ENCODE measurements at places on chromosomes 13 and 19.
A peak's percentile ranks its signal among the peaks of the same experiment; 100 is the strongest.

DNA sequence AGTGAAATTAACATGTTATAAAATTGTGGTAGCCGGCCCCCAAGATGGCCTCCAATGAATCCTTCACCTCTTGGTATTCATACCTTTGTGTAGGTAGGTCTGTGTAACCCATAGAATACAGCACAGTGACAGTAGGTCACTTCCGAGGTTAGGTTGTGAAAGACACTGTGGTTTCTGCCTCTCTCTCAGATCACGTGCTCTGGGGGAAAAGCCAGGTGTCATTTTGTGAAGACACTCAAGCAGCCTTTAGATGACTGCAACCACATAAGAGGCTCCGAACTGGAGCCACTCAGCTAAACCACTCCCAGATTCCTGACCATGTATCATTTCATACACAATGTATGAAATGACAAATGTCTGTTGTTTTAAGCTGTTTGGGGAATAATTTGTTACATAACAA, 9.8 kb upstream of the USPL1 start:
- DNase-seq: no peak

- DNase-seq: no peak
Observed at GRCh38 chr19:3024870-3025548, 4.1 kb downstream of the TLE2 start.

- DNase-seq: no peak
Observed at GRCh38 chr19:44806291-44806690, 2.6 kb upstream of the BCAM start.

- DNase-seq: no peak
Observed at GRCh38 chr13:34675626-34676025, 266.4 kb upstream of the NBEA start.

GRCh38 chr13:89869312-89869711, 1478.2 kb upstream of the MIR17HG start:
- no peak for DNase-seq

GRCh38 chr13:111227405-111227804, 93.0 kb upstream of the TEX29 start:
- DNase-seq: no peak

- DNase-seq: no peak
Observed at GRCh38 chr13:89061821-89062220, 1390.7 kb downstream of the SLITRK5 start.

DNA sequence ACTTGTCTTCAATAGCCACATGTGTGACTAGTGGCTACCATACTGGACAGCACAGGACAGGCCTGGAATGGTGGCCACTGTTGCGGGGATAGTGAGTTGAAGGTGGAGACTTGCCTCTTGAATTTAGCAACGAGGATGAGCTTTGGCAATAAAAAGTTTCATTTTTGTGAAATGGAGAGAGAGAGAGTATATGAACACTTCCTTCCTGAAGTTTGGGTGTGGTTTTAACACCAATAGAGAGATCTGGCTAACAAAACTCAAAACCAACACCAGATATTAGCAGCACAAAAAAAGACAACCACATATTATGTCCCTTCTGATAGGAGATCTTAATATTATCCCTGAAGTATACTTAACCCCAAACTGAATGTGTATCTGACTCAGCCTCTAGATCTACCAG, 6.3 kb upstream of the LRFN3 start:
- DNase-seq: peak; percentile 77

DNA sequence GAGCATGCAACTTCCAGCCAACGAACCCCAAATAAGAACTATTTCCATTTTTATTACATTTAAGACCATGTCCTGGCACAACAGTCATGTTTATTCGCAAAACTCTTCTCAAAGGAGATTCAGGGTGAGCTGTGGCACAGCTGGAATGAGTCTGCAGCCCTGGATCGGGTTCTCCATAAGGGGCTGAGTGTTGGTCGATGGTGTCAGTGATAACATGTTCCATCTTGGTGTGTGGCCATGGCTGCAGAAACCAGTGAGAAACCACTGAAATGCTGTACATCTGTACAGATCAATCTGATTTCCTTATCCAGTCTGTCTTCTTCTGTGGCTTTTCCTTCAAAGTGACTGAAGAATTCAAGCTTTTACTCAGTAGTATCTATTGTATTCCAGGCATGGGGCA, 15.2 kb downstream of the FAM124A start:
- no peak for DNase-seq

- no peak for DNase-seq
Observed at GRCh38 chr13:47017476-47017875, 120.6 kb upstream of the HTR2A start.

DNA sequence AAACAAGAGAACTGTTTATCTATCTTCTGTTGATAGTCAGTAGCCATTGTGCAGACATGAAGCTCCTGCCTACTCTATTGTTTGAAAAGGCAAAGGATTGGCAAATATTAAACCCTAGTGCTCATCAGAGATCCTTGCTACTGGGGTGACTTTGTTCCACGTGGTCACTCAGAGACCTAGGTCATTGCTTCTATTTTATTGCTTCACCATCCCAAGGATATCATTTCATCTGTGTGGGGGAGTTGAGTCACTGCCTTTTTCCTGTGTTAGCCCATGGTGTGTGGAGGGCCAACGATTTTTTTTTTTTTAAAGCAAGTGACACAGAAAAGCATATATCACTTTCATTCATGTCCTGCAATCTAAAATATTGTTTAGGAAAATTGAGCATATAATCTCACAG, 254.1 kb upstream of the RXFP2 start:
- DNase-seq: no peak

DNA sequence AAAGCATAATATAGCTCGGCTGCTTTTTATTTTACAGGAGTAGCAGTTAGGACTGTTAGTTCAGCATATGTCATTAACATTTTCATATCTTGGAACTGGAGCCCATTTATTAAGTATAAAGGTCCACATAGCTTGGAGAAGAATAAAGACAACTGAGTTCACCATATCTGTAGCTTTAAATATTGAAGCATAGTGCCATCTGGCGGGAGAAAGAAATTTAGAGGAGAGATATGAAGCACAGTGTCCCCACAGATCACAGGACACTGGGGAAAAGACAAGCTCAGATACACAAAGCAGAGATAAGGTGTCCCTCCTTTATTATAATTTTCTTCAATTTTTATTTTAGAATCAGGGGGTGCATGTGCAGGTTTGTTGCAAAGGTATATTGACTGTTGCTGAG, 104.7 kb upstream of the FREM2 start:
- peak; percentile 1 for DNase-seq

DNA sequence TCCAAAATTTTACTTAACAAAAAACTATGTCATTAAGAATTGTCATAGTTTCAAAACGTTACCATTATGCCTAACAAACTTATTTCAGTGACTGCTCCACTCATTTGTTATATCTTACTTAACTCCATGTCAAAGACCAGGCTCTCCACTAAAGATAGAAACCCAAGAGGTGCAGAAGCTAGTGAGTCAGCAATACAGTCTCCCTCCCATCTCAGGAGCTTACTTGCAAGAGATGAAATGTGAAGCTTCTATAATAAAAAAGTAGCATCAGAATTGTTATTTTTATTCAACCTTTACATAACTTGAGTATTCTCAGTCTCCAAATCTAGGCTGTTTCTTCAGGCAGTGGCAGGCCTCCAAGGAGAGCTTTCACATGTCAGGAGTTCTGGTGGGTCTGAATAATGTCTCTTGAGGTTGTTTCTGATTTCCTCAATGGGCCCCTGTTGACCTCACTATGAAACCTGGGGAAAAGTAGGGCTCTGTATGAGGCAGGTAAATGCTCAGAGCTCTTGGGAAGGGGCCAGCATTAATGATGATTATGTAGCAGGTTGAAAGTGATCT, 242.0 kb downstream of the NDFIP2 start:
- no peak for DNase-seq

GRCh38 chr19:40908976-40909375, 26.9 kb upstream of the CYP2A7 start:
- DNase-seq: peak; percentile 54

GRCh38 chr19:49594993-49595818, 4.2 kb downstream of the PRR12 start:
- DNase-seq: no peak

GRCh38 chr13:45411631-45412030, 6.5 kb downstream of the SLC25A30 start:
- no peak for DNase-seq

- DNase-seq: no peak
Observed at GRCh38 chr13:23434491-23434890, 989 bp upstream of the SACS start.

DNA sequence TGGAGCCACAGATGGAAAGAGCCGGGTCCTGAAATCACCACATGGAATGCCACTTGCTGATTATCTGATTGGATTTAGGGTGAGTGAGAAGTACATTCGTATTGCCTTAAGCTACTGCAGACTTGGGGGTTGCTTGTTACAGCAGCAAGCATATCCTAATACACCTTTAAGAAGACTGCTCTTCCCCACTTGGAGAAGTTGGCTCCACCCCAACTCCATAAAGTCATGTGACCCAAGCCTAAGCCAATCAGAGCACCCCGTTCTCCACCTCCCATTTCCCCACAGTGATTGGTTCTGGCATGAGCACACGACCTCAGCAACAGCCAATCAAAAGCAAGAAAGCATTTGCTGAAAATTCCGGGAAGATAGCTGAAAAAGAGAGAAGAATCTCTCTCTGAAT, 23.1 kb downstream of the CACNA1A start:
- DNase-seq: no peak

GRCh38 chr13:43475140-43475539, 311.6 kb downstream of the ENOX1 start:
- DNase-seq: no peak

DNA sequence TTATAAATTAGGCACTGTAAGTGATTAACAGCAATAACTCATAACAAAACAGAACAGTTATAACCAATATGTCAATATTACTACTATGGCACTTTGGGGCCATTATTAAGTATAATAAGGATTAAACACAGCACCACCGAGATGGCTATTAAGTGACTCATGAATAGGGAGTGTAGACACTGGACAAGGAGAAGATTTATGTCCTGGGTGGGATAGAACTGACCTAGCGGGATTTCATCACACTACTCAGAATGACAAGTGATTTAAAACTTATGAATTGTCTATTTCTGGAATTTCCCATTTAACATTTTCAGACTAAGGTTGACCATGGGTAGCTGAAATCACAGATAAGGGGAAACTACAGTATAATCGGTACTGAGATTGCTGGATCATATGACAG, 79.0 kb upstream of the SLC7A1 start:
- peak; percentile 11 for DNase-seq

DNA sequence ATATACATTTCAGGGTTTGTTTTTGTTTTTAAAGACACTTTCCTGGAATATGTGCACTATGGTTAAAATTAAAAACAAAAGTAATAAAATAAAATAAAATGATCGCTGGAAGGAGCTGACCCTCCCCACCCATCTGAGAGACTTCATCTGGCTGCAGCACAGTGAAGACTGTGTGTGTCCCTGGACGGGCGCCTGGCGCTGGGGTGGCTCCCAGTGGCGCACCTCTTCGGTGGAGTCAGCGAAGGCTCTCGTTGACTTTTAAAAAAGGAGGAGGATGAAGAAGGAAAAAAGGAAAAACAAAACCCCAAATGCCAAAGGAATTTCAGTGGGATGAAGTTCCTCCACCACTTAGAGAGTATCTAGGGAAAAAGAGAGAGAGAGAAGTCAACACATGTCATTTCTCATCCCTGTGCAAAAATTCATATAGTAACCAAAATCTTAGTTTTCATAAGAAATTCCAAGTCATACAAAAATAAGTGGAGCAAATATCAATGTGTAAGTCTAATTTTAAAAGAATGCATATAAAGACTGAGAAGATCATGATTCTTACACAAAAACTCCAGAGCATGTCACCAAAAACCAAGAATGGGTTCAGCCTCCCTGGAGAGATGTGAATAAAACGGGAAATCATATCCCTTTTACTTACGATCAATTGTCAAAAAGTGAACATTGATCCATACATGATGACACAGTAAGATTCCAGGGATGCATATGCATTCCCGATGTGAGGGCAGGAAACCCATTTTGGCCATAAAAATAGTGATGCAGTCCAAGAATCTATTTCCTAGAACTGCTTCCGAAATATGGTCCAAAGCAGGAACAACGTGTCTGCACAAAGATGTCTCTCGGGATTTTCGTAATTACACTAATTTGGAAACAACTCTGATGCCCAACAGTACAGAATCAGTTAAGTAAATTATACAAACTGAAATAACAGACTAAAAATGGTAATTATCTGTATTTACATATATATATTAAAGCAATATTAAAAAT, 123.8 kb downstream of the STK24 start:
- DNase-seq: no peak

DNA sequence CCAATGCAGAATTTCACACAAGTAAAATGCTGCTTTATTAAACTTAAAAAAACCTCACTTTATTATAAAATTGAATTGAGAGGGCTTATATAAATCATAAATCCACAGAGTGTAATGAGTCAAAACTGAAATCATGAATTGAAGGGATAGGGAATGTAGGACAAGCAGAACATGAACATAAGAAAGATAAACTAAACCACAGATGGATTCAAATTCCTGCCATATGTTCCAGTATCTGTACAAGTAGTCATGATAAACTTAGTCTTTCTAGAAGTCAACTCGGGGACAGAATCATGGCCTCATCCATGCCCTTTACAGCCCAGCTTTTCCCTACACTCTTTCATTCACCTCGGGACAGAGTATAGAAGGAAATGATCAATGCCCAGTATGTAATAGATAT, 16.6 kb downstream of the LMO7 start:
- no peak for DNase-seq

GRCh38 chr19:45468803-45469131, 971 bp downstream of the FOSB start:
- no peak for DNase-seq
